ENCODE measurements at places on chromosomes 3 and 15.

DNA sequence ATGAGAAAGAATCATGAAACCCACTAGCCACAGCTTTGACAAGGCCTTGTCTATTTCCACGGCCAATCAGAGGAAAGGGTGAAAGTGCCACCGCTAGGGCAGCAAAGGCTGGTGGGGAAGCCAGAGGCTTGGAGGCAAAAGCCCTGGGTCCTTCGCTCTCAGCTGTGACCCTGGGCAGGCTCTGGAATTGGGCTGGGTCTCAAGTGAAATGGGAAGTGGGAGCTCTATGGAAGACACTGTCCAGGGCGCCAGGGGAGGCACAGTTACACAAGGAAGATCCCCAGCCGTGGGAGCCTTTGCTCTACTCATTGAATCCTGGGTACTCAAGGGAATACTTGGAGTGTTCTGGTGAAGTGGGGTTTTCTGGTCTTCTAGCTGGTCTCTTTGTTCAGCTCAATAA, 136.2 kb downstream of the ASB7 start:
- DNase-seq = no peak

DNA sequence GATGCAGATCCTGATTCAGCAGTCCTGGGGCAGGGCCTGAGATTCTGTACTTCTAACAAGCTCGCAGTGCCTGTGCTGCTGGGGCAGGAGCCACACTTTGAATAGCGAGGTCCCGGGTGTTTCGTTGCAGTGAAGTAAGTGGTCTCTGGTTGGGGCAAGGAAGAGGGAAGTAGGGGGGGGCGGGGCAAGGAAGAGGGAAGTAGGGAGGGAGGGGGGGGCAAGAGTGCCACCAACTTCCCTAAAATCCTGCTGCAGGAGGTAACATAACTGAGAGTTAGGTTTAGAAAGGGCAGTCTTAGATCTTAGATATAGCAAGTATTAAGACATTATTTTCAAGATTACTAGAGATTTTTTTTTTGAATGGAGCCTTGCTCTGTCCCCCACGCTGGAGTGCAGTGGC, 35.5 kb downstream of the CRTAP start:
- DNase-seq = no peak

DNA sequence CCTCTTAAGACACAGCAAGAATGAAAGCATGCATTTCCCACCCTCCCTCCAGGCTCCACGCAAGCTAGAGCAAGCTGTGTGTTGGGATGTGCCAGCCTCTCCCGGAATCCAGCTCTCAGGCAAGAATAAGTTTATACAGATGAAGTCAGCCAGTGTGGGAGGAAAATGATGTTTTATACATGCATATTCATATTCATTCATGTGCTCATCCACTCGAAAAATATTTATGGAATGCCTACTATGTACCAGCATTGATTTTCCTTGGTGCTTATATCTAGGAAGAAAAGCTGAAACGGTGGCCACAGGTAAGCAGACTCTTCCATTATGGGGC, 62.7 kb downstream of the KLHL6 start:
- DNase-seq = no peak

- no peak for DNase-seq
Measured at GRCh38 chr3:163543662-163544061, 1534.6 kb downstream of the SI start.

- DNase-seq = no peak
Measured at GRCh38 chr3:65992106-65992505, 46.6 kb downstream of the MAGI1 start.

DNA sequence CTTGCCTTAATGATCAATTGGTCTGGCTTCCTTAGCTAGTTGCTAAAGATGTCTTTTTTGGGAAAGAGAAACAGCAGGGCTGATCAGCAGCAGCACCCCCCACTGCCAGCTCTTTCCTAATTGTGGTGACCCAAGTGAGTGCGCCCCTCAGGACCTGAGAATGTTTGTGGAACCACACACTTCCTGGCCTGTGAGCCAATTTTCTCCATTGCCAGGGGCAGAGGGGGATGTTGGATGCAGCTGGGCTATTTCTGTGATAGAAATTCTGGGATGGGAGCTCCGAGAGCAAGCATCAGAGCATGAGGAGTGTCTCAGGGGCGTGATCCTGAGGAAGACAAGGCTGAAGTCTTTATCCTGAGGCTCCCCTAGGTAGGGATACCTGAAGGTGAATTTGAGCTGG, 66.6 kb downstream of the CLDN11 start:
- DNase-seq = no peak
